CD4-positive, alpha-beta T cell treated with Interleukin-10 for 1 hour (primary cell): ENCODE measurements at places on chromosomes 2 and 18.

DNA sequence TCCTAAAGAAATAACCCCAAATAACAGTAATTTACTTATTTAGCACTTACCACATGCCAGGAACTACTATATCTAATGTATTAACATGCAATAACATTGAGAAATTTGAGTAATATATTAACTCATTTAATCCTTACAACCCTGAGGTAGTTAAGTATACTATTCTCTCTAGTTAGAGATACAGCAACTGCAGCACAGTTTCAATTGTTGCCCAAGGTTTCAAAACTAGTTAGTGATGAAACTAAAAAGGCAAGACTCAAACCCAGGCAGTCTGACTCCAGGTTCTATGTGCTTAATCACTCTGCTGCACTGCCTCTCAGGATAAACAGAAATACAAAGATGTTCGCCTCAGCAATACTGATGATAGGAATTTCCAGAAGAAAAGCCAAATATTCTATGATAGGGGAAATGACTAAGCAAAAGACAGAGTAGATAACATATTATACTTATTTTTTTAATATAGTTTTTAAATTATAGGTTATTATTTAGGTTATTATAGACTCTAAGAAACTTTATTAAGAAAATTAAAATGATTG lies 88.0 kb downstream of the SS18 start:
- no peak for DNase-seq

GRCh38 chr2:12326449-12327190 lies 390.1 kb upstream of the TRIB2 start:
- DNase-seq = no peak

DNA sequence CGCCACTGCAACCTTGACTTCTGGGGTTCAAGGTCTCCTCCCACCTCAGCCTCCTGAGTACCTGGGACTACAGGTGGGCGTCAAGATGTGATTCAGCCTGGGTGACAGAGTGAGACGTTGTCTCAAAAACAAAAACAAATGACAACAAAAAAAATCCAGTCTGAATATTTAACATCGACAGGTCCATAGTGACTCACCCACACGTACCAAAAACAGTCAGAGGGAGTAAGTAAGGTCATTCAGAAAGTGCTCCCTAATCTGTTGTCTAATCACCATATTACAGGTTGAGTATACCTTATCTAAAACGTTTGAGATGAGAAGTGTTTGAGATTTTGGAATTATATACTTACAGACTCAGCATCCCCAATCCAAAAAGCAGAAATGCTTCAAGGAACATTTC lies 24.4 kb downstream of the SAP130 start:
- no peak for DNase-seq

- DNase-seq = no peak
Measured at GRCh38 chr2:132038179-132038882, 123.4 kb downstream of the ANKRD30BL start.

GRCh38 chr2:156537141-156537540 lies 101.0 kb downstream of the GPD2 start:
- DNase-seq = no peak

DNA sequence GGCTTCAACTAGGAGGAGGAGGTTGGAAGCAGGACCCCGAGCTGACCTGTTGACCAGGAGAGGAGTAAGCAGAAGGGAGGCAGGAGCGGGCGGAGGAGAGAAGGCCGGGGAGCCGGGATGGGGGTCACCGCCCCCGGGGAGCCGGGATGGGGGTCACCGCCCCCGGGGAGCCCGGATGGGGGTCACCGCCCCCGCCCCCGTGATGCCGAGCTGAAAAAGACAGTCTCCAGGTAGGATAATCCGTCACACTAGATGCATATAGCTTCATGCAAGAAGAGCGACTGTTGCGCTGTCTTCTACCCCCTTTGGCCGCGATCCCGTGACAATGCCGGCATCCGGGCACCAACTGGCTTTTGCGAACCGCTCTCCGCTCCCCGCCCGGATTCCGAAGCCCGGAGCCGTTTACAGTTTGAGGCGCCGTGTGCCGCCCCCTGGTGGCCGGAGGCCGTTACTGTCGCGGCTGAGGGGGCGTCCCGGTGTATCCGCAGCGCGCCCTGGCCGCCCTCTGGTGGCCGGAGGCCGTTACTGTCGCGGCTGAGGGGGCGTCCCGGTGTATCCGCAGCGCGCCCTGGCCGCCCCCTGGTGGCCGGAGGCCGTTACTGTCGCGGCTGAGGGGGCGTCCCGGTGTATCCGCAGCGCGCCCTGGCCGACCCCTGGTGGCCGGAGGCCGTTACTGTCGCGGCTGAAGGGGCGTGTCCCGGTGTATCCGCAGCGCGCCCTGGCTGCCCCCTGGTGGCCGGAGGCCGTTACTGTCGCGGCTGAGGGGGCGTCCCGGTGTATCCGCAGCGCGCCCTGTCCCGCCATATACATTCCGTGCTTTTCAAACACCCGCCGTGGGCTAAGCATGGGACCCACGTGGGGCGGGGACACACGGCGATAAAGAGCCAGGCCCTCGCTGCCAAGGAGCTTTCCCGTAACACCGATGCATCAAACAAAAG lies 89.6 kb downstream of the ACTR3 start:
- DNase-seq = peak; percentile 18

DNA sequence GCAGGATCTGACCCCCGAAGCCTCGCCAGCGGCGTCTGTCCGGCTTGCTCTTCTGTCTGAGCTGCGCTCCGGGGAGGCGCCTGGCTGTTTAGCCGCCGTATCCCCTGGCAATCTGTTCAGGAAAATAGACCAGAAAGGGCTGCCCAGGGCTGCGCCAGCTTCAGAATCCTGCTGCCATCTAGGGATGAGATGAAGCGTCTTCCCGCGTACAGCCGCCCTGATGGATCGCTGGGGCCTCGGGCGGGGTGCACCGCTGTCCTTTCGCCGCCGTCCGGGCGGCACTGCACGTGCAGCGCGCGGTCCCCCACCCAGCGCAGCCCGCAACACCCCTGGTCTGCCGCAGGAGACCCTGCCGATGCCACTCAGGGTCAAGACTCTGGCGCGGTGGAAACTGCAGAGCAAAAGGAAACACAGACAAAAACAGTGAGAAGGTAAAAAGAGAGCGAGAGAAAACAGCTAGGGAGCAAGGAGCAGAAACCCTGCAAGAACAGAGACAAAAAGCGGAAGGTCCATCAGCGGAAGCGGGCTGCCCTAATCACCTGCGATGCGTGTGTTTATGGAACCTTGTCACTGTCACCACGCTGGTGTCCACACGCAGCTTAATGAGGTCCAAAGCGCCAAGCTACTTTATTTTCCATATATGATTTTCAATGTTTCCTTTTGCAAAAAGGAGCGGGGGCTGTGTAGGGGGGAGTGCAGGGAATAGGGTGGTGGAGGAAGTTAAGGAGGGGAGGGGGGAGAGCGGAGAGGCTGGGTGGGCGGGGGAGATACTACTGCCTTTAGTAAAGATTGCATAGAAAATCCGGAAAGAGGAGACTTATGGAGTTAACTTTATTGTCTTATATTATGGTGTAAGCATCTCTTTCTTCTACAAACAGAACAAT lies 2113.3 kb upstream of the PIK3C3 start:
- DNase-seq = no peak

DNA sequence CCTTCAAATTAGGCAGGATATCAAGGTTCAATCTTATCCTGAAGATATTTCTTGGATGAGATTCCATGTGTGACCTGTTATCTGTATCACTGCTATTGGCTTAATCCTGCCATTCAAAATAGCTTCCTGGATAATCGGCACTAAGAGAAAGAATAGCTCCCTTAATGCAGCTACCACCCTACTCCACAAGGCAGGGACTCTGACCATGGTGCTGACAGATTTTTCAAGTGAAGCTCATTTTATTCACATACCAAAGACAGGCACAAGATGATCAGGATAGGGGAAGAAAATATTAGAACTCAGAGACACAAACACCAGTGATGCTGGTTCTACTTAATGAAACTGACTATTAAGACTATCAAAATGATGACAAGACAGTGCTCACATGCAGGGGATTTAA lies 74.9 kb downstream of the ORC4 start:
- no peak for DNase-seq

GRCh38 chr2:219207134-219207883 lies 727 bp downstream of the ZFAND2B start:
- no peak for DNase-seq

- DNase-seq = no peak
Measured at GRCh38 chr2:142973822-142974207, 96.4 kb downstream of the KYNU start.

- DNase-seq = no peak
Measured at GRCh38 chr2:621303-622099, 55.7 kb downstream of the TMEM18 start.

DNA sequence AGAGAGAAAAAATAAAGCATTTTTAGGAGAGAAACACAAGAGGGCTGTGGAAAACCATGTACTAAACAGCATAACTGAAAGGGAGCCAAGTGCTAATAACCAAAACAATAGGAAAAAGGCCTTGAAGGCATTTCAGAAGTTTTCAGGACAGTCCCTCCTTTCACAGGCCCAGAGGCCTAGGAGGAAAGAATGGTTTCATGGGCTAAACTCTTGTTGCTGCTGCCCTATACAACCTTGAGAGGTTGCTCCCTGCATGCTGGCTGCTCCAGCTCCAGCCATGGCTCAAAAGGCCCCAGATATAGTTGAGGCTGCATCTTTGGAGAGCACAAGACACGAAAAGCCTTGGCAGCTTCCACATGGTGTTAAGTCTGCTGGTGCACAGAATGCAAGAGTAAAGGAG lies 267.4 kb upstream of the LRP1B start:
- no peak for DNase-seq

DNA sequence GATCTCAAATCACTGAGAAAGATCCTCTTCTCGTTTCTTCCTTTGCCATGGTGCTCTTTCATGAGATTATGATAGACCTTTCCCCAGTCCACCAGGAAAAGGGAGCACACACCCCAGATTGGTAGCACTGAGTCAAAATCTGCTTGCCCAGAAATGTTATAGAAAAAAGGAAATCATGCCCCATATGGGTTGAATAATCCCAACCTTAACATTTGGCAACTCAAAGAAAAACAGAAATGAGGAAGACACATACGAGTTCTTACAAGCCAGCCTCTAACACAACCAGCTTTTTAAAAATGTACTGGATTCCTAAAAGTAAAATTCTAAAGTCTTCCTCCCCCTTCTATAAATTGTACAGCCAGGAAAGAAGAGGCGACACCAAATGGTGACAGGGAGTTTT lies 103.0 kb downstream of the ANKRD44 start:
- no peak for DNase-seq

DNA sequence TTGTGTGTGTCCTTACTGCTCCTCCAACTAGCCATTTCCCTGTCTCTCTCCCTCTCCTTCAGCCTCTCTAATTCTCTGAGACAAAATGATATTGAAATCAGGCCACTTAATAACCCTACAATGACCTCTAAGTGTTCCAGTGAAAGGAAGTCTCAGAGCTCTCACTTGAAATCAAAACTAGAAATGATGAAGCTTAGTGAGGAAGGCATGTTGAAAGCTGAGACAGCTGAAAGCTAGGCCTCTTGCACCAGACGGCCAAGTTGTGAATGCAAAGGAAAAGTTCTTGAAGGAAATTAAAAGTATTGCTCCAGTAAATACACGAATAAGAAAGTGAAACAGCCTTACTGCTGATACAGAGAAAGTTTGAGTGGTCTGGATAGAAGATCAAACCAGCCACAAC lies 72.9 kb downstream of the PRKCE start:
- DNase-seq = no peak

- DNase-seq = no peak
Measured at GRCh38 chr18:79782566-79783308, 15.0 kb upstream of the KCNG2 start.

GRCh38 chr18:50373561-50374219 lies 1.2 kb upstream of the SKA1 start:
- DNase-seq = no peak

DNA sequence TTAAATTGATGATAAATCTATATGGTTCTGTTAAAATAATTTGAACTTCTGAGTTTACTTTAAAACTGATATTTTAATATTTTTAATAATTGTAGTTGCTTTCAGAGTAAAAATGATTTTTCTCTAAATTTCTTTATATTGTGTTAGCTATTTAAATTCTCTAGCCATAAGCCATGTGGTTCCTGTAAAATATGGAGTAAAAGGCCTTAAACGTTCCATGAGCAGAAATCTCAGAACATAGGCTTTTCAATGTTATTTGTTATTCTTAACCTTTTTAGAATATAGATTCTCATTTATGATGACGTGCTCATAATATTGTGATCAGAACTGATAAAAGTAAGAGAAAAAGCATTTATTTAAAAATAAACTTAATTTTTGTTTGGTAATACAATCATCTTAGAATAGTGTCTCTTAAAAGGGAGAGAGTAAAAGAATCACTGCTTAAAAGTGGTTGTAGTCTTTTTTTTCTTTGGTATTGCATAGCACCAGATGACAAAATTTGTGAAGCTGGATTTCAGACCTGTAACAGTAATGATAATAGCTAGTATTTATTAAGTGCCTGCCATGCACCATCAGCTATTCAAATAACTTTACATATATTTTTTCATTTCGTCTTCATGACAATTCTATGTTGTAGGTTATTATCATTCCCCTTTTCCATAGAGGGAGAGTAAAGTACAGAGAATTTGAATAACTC lies 2.7 kb downstream of the BMPR2 start:
- DNase-seq = no peak

DNA sequence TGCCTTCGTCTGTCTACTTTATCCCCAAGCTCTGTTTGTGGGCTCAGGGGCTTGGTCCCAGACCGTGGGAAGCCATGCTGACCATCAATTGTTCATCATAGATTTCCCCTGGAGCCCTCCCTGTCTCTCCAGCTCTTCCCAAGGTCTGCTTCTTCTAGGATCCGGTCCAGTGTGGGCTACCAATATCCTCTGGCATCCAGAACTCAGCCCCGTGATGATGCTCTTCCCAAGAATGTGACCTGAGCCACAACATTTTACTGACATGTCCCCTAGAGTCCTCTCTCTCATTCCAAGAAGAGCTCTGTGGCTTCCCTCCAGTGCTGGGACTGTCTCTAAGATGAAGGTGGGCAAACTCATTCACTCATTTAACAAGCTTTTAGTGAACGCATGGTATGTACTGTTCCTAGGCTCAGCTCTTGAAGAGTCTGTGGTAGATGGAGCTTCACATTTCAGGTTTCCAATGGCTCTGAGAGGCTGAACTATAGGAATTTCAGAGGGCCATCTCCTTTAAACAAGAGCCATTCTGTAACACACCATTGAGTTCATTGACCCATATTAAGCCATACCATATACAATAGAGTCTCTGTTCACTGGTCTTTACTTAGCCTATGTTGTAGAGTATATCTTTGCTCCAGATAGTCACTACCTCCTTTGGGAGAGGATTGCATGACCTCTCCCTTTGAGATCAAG lies 142.0 kb upstream of the APCDD1 start:
- no peak for DNase-seq

DNA sequence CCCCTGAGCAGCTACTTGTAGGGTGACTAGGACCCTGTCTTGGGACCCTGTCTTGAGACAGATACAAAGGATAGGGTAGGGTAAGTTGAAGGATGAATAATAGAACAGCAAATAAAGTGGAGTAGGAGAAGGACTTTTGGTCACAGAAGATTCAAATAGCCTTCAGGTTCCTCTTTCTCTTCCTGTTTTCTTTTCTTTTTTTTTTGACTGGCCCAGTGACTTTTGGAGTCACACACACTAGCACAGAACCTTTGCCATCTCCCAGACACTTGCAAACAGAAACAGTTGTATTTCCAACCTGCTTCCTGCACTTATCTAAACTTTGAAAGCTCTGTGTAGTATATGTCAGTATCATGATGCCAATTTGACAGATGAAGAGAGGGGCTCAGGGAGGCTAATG lies 108.2 kb downstream of the TDRD15 start:
- DNase-seq = no peak

GRCh38 chr2:156800065-156800653 lies 364.0 kb downstream of the GPD2 start:
- no peak for DNase-seq
